ENCODE measurements at places on chromosomes 6 and 20. TPM values are rescaled to one million over a fixed set of nuclear protein-coding genes. Genes with fewer than 3 reads are reported as not detected.

DNA sequence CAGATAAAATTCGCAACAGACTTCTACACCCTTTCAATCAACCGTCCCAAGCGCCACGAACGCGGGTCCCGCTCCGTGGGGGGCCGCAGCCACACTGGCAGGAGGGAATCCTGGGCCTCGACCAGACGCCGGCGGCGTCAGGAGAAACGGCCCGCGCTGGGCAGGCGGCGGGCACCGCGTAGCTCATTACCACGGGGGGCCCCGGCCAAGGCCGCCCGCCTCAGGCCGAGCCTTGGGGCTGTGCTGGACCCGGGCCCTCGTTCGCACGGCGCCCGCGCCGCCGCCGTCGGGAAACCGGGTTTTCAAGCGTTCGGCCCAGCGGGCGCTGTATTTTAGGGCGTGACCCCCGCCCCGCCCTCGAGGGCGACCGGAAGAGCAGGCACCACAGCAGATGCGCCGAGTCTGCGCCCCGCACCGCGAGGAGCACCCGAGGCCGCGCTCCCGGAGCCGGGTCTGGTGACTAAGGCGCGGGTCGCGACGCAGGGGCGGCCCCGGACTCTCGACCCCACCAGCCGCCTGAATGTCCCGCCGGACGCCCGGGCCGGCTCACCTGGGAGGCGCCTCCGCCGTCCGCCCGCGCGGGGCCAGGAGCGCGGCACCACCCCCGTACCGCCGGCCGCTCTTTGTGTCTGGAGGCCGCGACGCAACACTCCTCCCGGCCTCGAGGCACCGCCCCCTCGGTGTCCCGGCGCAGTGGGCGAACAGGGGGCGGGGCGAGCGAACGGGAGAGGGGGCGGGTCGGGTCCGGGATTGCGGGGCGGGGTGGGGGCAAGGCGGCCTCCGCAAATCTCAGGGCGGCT is at the start of gene NINL:
Gene NINL (minus strand): TSS at position 627 of the 800 bp plus-strand sequence. CDS start 58,944 bp downstream, outside the sequence.
- peak within 1 kb of the TSS; percentile 57 for H3K27ac ChIP-seq
- H3K4me3 ChIP-seq: peak within 1 kb of the TSS; percentile 82
- peak; percentile 76 for DNase-seq

- peaks cover 17% of the 10 kb centered on the region for H3K27me3 ChIP-seq
- DNase-seq: no peak
- H3K27ac ChIP-seq: no peak overlapping the region
- H3K36me3 ChIP-seq: no peaks in the 10 kb centered on the region
- H3K4me3 ChIP-seq: no peak overlapping the region
These were observed 77.1 kb downstream of the GPR63 start for GRCh38 chr6:96760153-96760687.

DNA sequence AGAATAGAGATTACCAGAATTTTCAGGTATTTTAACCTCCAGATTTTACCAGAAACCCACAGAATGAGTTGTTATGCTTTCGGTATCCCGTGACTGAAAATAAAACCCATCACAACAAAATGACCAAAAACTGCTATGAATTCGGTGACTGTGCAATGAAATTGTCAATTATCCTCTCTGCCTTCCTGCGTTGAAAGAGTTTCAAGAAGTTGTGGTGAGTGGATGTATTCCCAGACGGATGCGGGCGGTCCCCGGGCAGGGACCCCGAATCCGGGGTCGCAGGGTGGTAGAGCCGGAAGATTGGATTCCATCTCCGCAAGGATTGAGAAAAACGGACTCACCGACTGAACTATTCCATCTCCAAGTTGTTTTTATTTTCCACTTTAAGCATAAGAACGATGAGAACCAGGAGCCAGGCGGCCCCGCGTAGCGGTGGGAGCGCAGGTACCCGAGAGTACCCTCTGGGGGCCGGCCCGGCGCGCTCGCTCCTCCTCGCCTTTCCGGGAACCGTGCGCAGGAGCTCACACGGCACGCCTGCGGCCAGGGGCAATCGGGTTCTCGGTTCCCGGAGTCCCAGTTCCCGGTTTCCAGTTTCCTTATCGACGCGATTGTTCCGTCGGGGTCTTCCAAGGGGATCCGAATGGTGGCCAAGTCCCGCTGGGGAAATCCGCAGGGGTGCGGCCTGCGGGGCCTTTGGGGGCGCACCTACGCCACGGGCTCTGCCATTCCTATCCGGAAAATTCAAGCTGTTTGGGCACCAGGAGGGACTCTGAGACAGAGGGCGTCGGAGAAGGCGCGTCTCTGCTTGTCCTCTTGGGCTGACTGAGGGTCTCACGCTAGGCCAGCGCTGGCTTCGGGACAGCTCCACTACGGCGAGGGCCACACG is 104.9 kb upstream of the PRDM1 start:
- peaks cover 2% of the 10 kb centered on the region for H3K36me3 ChIP-seq
- peaks cover 37% of the 10 kb centered on the region for H3K4me1 ChIP-seq
- H3K27me3 ChIP-seq: peaks cover 45% of the 10 kb centered on the region

- peak; percentile 65 for DNase-seq
- H3K4me1 ChIP-seq: peaks cover 57% of the 10 kb centered on the region
- peaks cover 15% of the 10 kb centered on the region for H3K36me3 ChIP-seq
- peak overlapping the region; percentile 75 for H3K27ac ChIP-seq
- H3K4me3 ChIP-seq: peak overlapping the region; percentile 45
- peaks cover 11% of the 10 kb centered on the region for H3K27me3 ChIP-seq
These were observed 36.5 kb upstream of the MPC1 start for GRCh38 chr6:166419286-166419685.

DNA sequence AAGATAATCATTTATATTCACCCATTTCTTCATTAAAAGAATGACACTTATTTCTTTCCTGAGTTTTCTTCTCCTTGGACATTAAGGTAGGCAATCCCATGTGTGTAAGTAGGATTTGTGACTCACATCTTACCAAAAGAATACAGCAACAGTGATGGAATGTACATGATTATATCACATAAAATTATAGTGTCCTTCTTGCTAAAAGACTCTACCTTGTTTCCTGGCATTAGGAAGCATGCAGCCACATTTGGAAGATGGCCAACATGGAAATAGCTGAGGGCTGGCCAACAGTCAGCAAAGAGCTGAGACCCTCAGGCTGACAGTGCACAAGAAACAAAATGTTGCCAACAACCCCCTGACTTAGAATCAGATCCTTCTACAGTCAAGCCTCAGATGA is 327.9 kb upstream of the MARCKS start:
- H3K4me3 ChIP-seq: no peak overlapping the region
- DNase-seq: no peak
- no peak overlapping the region for H3K27ac ChIP-seq
- no peaks in the 10 kb centered on the region for H3K36me3 ChIP-seq
- H3K4me1 ChIP-seq: no peaks in the 10 kb centered on the region

GRCh38 chr6:27441001-27441400 is 31.9 kb downstream of the ZNF184 start:
- no peaks in the 10 kb centered on the region for H3K4me1 ChIP-seq
- no peaks in the 10 kb centered on the region for H3K27me3 ChIP-seq
- no peak for DNase-seq
- no peak overlapping the region for H3K4me3 ChIP-seq
- peaks cover 11% of the 10 kb centered on the region for H3K36me3 ChIP-seq

- H3K27me3 ChIP-seq: peaks cover 51% of the 10 kb centered on the region
- no peak overlapping the region for H3K27ac ChIP-seq
- no peak for DNase-seq
- no peak overlapping the region for H3K4me3 ChIP-seq
- H3K4me1 ChIP-seq: no peaks in the 10 kb centered on the region
- no peaks in the 10 kb centered on the region for H3K36me3 ChIP-seq
These were observed 26.4 kb downstream of the LAMA4 start for GRCh38 chr6:112227992-112228391.

DNA sequence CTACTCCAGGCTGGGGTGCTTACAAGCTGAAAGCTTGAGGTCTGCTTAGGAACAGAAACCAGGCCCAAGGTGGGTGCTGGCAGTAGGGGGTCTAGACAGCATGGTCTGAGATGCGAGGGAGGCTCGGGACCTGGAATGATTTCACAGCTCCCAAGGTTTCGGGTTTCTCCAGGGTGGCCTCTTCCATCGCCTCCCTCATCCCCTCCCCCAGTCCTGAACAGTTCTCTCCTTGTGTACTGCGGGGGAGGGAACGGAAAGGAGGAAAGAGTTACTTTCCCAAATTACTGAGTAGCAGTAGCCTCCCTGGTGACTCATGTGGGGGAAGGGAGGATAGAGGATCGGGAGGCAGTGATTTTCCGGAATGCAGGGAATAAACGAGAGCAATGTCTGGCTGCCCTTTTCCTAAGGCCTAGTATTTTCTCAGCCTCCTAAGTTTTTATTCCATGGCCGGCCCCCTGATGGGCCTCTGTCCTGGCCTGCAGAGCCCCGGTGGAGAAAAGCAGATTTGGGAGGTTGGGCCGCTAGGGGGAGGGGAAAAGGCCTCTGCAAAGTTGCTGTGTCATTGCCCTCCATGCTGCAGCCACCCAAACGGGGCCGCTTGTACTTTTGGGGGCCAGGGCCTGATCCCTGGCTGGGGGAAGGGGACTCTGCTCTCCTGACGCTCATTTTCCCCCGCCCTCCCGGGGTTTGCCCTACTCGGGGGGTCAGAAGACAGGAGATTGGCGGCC is 1.5 kb downstream of the BRD2 start:
- peak overlapping the region; percentile 84 for H3K27ac ChIP-seq
- H3K36me3 ChIP-seq: peaks cover 45% of the 10 kb centered on the region
- H3K27me3 ChIP-seq: no peaks in the 10 kb centered on the region

DNA sequence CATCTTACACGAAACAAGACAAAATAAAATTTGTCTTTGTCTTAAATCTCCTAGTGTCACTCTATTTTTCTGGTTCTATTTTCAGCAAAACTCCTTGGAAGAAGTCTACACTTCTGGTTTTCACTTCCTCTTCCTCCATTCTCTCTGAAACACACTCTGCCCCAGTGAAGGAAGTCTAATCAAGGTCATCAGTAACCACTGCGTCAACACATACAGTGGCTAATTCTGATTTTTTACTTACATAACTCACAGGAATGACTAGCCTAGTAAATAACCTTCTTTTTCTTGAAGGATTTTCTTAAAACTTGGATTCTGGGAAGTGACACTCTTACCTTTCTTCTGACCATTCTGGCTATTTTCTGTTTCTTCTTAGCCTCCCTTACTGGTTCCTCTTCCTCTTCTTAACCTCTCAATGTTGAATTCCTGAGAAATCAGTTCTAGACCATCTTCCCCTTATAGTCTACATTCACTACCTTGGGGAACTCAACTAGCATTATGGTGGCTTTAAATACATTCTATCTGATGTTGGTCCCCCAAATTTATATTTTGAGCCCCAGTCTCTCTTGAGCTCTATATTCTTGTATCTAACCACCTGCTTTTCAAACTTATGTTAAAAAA is 37.5 kb downstream of the AIG1 start:
- H3K4me3 ChIP-seq: no peak overlapping the region
- no peak overlapping the region for H3K27ac ChIP-seq
- H3K4me1 ChIP-seq: no peaks in the 10 kb centered on the region
- no peaks in the 10 kb centered on the region for H3K27me3 ChIP-seq

GRCh38 chr6:95142661-95143335 is 434.5 kb upstream of the MANEA start:
- H3K27ac ChIP-seq: no peak overlapping the region
- no peak overlapping the region for H3K4me3 ChIP-seq
- H3K4me1 ChIP-seq: no peaks in the 10 kb centered on the region
- H3K27me3 ChIP-seq: no peaks in the 10 kb centered on the region
- H3K36me3 ChIP-seq: no peaks in the 10 kb centered on the region

GRCh38 chr20:59178983-59179595 is 15.5 kb downstream of the ZNF831 start:
- H3K27ac ChIP-seq: peak overlapping the region; percentile 32
- peaks cover 50% of the 10 kb centered on the region for H3K36me3 ChIP-seq
- H3K27me3 ChIP-seq: no peaks in the 10 kb centered on the region
- no peak for DNase-seq
- H3K4me3 ChIP-seq: no peak overlapping the region

DNA sequence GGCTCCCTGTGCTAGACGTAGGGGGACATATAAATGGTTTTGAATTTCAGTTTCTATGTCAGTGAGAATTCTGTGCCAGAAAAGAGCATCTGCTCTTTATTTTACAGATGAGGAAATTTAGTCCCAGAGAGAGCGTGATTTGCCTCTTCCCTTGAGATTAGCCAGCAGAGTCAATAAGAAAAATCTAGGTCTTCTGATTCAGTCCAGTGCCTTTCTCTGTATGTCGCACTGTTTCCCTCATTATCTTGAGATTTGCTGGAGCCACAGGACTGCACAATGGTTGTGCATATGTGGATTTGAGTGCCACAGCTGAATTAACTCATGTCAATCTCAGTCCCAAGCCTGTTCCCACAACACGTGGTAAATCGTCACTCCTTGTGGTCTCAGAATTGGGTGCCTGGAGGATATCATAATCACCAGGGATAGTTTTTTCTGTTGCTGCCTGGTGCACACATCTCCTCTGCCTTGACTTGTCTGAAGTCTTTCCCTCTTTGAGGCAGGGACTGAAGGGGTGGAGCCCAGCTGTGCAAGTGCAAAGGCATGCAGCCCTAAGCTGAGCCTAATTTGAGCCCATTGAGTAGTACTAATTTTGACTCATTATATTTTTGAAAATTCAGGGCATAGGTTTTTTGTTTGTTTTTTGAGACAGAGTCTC is 276.7 kb downstream of the SOX4 start:
- no peak overlapping the region for H3K27ac ChIP-seq
- H3K4me1 ChIP-seq: no peaks in the 10 kb centered on the region
- peaks cover 2% of the 10 kb centered on the region for H3K36me3 ChIP-seq

DNA sequence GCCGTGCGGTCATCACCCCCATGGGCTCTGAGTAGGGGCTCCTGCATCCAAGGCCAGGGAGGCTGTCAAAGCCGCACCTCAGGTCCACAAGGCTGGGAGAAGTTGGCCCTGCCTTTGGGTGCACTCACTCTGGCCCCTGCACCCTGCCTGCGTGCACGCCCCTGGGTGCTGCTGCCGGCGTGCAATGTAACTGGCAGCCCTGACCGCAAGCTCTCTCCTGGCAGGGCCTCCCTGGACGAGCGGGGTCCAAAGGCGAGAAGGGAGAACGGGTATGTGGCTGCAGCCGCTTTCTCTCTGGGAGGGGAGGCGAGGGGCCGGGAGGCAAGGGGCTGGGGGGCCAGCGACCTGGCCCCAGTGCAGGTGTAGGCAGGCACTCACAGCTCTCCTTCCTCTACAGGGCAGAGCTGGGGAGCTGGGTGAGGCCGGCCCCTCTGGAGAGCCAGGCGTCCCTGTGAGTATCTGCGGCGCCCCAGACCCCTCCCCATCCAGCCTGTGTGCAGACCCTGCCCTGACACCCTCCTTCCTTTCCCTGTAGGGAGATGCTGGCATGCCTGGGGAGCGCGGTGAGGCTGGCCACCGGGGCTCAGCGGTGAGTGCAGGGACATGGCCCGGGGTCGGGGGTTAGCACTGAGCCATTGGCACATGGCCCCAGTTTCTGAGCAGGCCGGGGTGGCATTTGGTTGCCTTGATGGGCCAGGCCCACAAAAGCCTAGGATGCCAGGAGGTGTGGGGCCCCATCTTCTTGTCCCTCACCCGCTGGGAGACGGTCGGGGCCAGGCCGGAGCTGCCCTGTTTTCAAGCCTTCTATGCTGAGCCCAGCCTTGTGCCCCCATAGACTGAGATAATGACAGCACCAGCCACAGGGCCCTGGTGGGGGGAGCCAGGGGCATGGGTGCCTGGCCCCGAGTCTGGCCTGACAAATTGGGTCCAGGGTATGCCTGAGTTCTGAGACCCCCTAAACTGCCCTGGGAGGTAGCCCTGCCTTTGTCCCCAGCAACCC is 12.7 kb downstream of the COL9A3 start:
- no peak overlapping the region for H3K27ac ChIP-seq
- H3K4me3 ChIP-seq: no peak overlapping the region
- H3K36me3 ChIP-seq: no peaks in the 10 kb centered on the region

- H3K27ac ChIP-seq: no peak overlapping the region
- H3K4me3 ChIP-seq: no peak overlapping the region
- peaks cover 3% of the 10 kb centered on the region for H3K27me3 ChIP-seq
These were observed 127.6 kb downstream of the TTLL2 start for GRCh38 chr6:167452338-167453081.

Gene MCHR2
- total RNA-seq: not detected

Gene ABHD16B
- not detected for total RNA-seq

Gene SLC17A2
- not detected for total RNA-seq

Gene SASH1
- total RNA-seq: not detected

Gene ADTRP
- total RNA-seq: 1.9 TPM
